ENCODE measurements at places on chromosomes 12 and 14. TPM values are rescaled to one million over a fixed set of nuclear protein-coding genes. Genes with fewer than 3 reads are reported as not detected.

The SLCO1C1 gene
- not detected for total RNA-seq

The MPHOSPH9 gene
- 44.9 TPM for total RNA-seq

The TROAP gene
- total RNA-seq: 3.1 TPM

The KRT81 gene
- total RNA-seq: not detected

The DIABLO gene
- total RNA-seq: 45.4 TPM

The IAPP gene
- total RNA-seq: not detected

The ZFHX2 gene
- total RNA-seq: not detected

The NKX2-1 gene
- not detected for total RNA-seq

The ZNF268 gene
- total RNA-seq: 15.7 TPM

The A2M gene
- total RNA-seq: 244 TPM

The RD3L gene
- total RNA-seq: not detected

The RND1 gene
- under 0.01 TPM for total RNA-seq

The SLC7A8 gene
- total RNA-seq: 4.7 TPM
